ENCODE measurements at places on chromosomes 16 and 17.

DNA sequence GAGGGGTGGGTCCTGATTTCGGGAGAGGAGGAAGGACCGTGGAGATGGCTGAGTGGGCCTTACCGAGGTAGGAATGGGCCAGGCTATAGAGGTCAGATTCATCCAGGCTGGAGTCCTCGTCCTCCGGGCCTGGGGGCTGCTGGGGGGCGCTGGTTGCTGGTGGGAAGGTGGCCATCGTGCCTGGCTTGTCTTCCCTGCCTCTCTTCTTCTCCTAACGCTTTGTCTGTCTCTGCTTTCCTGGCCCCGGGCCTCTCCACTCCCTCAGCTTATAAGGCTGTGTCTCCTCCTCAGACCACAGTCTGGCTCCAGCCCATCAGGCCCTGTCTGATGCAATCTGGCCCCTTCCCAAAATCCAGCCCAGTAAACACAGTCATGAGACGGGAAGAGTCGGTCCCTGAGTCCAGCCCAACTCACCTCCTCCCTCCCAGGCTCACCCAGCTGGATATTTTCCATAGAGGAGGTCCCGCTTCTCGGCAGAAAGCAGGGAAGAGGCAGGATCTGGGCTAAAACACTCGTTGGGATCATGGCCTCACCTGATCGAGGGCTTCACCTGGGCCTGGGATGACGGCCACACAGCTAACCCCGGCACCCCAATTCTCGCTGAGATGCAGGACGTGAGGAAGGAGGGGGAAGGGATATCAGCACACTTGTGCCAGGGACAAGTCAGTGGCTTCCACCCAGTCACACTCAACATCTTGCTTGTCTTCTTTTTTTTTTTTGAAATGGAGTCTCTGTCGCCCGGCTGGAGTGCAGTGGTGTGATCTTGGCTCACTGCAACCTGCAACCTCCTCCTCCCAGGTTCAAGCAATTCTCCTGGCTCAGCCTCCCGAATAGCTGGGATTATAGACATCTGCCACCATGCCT lies at the start of gene NUPR1:
NUPR1 (minus strand) TSS at position 242 of the 864 bp plus-strand sequence; CDS start at position 175, 67 bp downstream.
- no peak for DNase-seq

- no peak for DNase-seq
These were observed 7.6 kb downstream of the MRM1 start for GRCh38 chr17:36608794-36609497.

DNA sequence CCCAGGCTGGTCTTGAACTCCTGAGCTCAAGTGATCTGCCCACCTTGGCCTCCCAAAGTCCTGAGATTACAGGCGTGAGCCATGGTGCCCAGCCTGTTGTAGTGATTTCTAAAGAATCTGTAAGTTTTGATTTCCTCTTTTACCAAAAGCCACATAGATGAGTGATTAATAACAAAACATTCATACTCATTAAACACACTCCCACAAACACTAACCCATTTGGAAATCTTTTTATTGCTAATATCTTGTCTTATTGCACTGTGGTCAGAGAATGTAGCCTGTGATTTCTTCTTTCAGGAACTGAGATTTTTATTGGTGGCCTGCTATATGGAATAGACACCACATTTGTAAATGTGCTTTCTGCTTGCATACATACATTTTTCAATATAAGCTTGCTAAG lies 31.6 kb downstream of the MYH10 start:
- DNase-seq, result no peak

DNA sequence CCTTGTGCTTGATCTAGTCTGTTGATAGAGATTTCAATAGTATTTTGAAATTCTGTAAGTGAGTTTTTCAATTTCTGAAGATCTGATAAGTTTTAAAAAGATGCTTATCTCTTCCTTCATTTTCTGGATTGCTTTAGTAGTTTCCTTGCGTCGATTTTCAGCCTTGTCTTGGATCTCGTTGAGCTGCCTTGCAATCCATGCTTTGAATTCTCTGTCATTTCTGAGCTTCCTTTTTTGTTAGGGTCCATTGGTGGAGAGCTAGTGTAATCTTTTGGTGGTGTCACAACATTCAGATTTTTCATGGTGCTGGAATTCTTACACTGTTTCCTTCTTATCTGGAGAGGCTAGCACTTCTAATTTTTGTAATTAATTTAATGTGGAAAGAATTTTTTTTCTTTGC lies 61.1 kb downstream of the SLFN11 start:
- no peak for DNase-seq
